ENCODE measurements at places on chromosomes 1 and 21.

DNA sequence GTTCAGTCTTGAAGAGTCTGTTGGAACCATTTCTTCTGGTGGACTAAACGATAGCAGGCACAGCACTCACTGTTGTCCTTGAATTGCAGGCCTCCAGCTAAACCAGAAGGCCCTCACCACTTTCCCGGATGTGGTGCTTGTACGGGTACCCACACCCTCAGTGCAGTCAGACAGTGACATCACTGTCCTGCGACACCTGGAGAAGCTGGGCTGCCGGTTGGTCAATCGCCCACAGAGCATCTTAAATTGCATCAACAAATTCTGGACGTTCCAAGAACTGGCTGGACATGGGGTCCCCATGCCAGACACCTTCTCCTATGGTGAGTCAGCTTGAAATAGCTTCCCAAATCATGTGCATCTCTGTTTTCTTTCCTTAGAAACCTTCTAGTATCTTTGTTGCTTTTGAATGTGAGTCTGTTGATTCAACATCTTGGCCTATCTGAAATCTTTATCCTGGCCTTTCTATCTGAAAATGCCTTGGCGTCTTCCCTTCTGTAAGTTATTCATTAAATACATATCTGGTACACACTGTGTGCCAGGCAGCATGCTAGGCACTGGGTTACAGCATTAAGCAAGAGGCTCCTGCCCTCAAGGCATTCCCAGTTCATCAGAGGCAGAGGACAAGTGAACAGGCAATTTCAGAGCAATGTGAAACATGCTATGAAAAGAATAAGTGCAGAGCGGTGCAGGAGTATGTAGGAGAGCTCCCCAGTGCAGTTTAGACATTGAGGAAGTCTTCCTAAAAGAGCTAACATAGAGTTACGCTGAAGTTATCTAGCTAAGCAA lies 18.9 kb downstream of the RIMKLA start:
- no peak for DNase-seq

DNA sequence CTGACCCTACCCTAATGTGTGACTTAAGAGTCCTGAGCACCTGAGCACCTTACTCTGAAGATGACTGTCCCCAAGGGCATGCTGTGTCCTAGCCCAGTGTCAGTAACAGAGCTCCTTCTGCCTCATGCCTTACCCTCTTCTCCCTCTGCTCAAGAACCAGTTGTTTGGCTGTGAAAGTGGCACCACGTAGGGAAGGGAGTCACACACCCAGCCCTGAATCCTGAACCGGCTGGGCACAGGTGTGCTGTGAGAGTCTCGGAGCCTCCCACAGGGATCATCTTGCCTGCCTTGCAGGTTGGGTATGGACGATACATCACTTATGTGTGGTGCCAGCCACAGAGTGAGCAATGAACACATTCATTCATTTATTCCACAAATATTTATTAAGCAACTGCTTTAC lies 220.6 kb downstream of the DYRK1A start:
- no peak for DNase-seq

DNA sequence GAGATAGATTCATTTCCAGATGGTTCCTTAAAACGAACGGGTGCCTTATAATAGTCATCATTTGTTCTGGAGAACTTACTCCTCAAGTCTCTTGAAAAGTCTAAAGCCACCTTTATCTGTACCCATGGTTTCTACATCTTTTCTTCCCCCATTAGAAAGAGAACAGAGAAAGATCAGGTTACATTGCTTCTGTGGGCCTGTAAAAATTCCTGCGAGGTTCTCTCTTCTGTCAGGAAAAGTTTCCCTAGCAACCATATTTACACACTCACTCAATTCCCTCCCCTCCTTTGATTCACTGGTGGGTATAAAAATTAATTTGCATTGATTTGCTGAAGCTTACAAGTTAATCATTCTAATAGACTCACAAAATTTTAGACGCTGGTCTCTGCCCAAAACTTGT lies 6.7 kb downstream of the PHC2 start:
- no peak for DNase-seq

- no peak for DNase-seq
These were observed 652 bp downstream of the HAX1 start for GRCh38 chr1:154272999-154273563.

DNA sequence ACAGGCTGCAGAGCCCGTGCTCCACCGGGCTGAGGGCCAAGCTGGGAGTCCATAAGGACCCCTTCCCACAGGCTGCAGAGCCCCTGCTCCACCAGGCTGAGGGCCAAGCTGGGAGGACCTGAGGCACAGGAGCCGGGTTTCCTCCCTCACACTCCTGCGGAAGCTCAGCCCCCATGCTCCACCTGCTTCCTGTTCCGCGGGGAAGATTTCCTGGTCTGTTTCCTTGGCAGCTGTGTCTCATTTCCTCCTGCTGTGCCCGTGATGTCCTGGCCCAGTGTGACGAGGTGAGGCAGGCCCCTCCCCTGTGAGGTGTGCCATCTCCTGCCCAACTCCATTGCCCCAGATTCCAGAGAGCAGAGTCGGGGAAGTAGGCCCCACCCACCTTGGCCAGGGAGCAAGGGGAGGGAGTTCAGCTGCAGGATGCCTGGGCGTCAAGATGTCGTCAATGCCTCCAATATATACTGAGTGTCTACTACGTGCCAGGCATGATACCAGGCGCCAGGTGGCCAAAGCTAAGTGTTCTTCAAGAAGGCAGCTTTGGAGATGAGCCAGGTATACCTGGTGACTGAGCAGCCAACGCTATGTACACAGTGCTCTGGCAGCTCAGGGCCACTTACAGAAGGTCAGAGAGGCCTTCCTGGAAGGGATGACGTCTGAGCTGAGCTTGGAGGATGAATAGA lies 58.8 kb downstream of the NAV1 start:
- DNase-seq = no peak

DNA sequence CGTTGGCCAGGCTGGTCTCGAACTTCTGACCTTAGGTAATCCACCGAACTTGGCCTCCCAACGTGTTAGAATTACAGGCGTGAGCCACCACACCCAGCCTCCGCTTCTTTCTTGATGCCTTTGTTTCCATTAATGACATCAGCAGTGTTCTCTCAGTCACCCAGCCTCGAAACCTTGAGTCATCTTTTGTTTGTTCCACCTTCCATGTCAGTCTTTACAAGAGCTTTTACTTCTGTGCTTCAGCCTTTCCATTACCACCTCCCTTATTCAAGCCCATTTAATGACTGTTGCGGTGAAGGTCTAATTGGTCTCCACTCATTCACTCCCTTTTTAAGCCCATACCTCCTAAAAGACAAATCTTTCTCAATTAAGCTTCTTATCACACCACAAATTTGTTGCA lies 146.6 kb upstream of the ADGRL2 start:
- no peak for DNase-seq

DNA sequence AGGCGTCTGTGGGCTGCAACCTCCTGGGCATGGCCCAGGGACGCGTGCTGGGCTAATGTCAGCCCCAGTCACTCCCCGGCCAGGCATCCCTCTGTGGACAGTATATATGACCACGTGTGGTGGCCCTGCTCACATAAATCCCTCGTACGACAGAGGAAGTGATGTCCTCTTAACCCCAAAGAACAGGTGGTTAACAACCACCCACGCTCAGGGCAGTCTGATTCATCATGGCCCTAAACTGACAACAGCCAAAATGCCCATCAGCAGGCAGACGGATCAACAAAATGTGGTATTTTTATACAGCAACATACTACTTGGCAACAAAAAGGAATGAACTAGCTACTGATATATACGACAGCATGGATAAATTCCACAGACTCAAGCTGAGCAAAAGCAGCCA lies 51.0 kb downstream of the ECE1 start:
- no peak for DNase-seq

DNA sequence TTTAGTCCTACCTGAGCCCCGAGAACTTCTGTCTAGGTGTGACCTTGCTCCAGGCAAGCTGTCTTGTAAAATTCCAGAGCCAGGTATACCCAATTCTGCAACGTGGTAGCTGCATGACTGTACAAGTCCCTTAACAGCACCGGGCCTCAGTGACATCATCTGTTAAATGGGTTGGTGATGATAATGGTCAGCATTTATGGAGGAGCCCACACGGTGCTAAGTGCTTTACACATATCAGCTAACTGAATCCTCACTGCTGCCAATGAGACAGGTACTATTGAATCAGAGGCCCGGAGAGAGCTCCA lies 37.2 kb upstream of the PADI1 start:
- DNase-seq = no peak

DNA sequence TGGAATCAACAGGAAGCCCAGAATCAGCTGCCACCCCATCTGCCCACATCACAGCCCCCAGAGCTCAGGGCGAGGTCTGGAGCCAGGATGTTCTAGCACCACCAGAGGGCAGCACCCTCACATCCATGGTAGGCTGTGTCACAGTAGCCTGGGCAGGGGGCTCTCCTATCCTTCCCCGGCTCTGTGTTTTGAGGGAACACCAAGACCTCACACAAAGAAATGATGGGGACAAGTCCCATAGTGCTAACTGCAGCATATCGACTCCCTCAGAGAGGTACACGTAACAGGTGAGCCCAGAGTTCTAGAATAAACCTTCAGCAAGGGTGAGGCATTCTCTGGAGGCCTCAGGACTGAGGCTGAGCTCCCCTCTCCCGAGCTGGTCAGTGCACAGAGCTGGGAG lies 2.3 kb upstream of the KCNC4 start:
- DNase-seq = no peak

Data from GOT3 (cell line).